ENCODE measurements at places on chromosomes 4 and X.

DNA sequence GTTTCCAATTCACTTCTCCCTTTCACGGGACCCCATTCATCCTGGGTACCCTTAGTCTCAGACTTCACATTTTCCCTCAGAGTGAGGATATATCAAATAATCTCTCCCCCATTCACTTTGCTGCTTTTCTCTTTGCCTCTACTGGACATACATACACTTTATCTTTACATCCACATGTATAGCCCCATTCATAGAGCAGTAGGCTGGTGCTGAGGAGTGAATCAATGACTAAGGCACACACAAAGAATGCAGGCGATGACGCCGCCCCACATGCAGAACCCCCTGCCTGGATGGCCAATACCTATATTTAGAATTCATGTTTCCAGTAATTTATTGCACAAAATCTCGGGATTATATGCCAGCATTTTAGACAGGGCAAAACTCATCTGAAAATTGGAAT, 554.3 kb upstream of the TENM3 start:
- H3K4me1 ChIP-seq, result no peaks in the 10 kb centered on the region
- DNase-seq, result no peak
- no peak overlapping the region for H3K27ac ChIP-seq
- H3K27me3 ChIP-seq, result no peaks in the 10 kb centered on the region

- no peaks in the 10 kb centered on the region for H3K36me3 ChIP-seq
- no peak for DNase-seq
- no peak overlapping the region for H3K27ac ChIP-seq
- H3K27me3 ChIP-seq, result no peaks in the 10 kb centered on the region
- no peaks in the 10 kb centered on the region for H3K4me1 ChIP-seq
- H3K4me3 ChIP-seq, result no peak overlapping the region
Measured at GRCh38 chrX:3994315-3994714, 280.9 kb upstream of the PRKX start.

DNA sequence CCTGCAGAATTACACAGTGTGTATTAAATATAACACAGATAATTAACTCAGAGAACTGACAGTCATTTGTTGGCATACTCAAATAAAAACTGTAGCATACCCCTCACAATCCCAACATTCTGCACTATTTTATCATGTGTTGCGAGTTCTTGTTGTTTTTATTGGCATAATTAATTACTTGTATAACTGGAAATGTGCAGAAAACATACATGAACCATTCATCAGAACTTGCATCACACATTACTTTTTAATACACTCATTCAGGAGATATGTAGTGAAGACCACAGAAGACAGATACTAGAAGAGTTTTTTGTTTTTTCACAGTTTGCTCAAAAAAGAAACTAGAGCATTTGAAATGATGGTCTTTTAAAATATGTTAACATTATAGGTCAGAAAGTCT, 74.6 kb upstream of the NEIL3 start:
- no peaks in the 10 kb centered on the region for H3K4me1 ChIP-seq
- DNase-seq, result no peak

GRCh38 chr4:24889991-24890390, 22.9 kb downstream of the CCDC149 start:
- no peak overlapping the region for H3K4me3 ChIP-seq
- no peaks in the 10 kb centered on the region for H3K27me3 ChIP-seq
- H3K36me3 ChIP-seq, result peaks cover 29% of the 10 kb centered on the region
- no peak for DNase-seq

DNA sequence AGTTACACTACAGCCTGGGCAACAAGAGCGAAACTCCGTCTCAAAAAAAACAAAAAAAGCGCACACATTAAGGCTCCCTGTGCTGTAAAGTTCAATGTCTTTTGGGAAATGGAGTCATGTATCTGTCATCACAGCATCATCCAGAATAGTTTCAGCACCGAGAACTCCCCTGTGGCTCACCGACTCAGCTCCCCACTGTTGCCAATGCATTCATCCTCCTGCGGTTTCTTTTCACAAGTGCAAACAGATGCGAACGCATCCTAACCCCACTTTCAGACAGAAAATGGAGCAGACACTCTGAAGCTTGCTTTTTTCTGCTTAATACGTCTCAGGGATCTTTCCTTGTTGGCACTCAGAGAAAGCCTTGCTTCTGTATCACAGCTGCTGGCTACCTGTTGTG, 13.8 kb upstream of the SH3TC1 start:
- no peak overlapping the region for H3K4me3 ChIP-seq
- H3K27ac ChIP-seq, result no peak overlapping the region
- H3K4me1 ChIP-seq, result peaks cover 44% of the 10 kb centered on the region
- DNase-seq, result no peak
- no peaks in the 10 kb centered on the region for H3K36me3 ChIP-seq
